ENCODE measurements at places on chromosomes 7 and 10.

DNA sequence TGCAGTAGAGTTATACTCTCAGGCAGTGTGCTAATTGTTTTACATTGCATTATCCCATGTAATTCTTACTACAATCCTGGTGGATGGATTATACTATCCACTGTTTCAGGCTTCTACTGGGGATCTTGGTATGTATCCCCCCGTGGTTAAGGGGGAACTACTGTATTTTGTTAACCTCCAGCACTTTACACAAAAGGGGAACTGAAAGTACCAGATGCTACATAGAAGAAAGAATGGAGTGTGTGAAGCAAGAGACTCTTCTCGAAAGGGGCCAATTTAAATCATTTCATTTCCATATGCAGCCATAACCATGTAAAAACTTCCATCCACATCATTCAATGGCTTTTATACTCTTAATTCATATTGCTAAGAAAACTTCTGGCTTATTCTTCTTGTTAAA is 69.4 kb downstream of the C1GALT1 start:
- DNase-seq, result no peak

GRCh38 chr10:70477661-70478162 is 855 bp upstream of the PALD1 start:
- DNase-seq, result no peak

DNA sequence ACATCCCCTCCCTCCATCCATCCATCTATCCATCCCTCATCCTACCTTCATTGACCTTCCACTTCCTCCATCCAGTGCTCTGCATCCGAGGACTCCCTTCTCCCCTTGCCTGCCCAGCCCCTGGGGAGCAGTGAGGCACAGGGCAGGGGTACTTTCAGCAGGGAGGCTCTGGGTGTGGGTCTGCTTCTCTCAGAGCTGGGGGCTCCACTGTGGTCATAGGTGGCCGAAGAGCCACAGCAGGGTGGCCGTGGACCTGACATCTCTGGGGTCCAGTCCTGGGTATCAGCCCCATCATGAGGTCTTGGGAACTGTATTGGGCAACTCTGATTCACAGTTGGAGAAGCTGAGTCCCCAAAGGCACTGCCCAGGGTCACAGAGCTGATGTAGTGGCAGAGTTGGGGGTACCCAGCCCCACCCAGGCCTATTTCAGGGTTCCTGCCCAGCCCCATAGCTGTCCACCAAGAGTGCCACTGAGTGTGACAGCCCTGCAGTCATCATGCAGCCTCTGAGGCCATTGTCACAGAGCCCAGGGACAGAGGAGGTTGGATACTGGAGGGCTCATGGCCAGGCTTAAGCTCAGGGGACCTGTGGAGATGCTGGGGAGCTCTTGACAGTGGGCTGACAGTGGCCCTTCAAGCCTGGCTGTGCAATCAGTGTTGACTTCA is 35.3 kb upstream of the DPYSL4 start:
- DNase-seq, result no peak

GRCh38 chr10:14384116-14384730 is 53.5 kb upstream of the FRMD4A start:
- no peak for DNase-seq

GRCh38 chr10:62451611-62451975 is 77.4 kb downstream of the ZNF365 start:
- no peak for DNase-seq

GRCh38 chr10:11035301-11035991 is 17.8 kb downstream of the CELF2 start:
- no peak for DNase-seq

DNA sequence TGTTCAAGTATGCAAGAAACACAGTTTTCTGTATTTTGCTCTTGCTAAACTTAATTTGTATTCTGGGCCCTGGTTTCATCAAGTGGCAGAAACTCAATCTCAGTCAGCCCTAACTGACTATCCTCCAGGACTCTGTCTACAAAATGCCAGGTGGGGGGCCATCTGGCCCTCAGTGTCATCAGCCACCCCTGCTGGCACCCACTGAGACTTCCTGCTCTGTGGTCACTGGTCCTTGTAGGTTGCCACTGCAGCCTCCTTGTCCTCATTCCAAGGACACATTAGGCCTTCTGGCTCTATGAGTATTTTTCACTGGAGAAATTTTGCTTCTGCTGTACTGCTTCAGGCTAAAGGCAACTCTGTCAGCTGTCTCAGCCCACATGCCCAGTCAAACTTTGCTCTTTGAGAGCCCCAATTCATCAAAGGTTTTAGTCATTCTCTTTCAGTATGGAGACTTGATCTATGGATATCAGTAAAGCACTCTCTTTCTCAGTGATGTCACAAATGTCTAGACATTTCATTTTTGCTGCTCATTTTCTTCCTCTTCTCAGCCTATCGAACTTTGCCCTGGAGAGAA is 163.6 kb downstream of the KCND2 start:
- DNase-seq, result no peak

GRCh38 chr10:73899423-73899822 is 11.5 kb upstream of the PLAU start:
- DNase-seq, result no peak

- no peak for DNase-seq
Observed at GRCh38 chr7:27161214-27161720, 4.1 kb downstream of the HOXA9 start.

- DNase-seq, result no peak
Observed at GRCh38 chr7:82179311-82179710, 264.3 kb downstream of the CACNA2D1 start.

GRCh38 chr7:13894954-13895353 is 94.5 kb downstream of the ETV1 start:
- DNase-seq, result no peak

- DNase-seq, result no peak
Observed at GRCh38 chr7:6479067-6479466, 31.3 kb upstream of the DAGLB start.

GRCh38 chr7:156020566-156020965 is 208.3 kb upstream of the SHH start:
- no peak for DNase-seq

DNA sequence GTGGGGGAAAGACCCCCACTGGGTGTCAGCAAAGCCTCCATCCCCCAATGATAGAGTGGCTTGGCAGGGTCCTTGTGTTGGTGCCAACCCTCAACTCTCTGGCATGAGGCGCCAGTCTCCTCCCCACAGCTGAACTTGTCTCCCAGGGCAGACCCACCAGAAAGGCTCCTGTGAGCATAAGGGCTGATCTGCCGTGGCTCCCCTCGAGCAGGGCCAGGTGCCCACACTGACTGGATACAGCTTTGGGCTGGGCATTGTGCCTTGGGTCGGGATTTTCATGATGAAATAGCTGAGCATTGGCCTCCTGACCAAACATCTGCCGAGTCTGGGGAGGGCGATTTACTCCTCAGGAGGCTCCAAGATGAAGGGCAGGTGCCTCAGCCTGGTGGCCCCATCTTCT is 68.1 kb upstream of the NPTX2 start:
- DNase-seq, result no peak

GRCh38 chr7:16494551-16494950 is 29.0 kb upstream of the SOSTDC1 start:
- DNase-seq, result no peak

- no peak for DNase-seq
Observed at GRCh38 chr10:58743466-58744115, 230.9 kb downstream of the BICC1 start.

DNA sequence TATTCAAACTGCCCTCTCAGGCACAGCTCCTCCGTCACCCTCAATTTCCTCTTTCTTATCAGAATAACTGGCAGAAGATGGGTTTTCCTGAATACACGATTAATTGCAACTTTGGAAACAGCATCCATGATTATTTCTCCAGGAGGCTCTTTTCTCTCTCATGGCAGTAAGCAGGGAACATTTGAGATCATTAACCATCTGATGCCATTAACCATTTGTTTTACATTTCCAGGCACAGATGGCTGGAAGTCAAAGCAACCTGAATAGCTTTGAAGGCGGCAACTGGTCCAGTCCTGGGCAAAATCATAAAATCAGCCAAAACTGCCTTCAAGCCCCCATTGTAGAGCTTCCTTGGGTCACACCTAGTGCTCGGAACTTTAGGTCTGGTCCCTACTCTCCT is 289.5 kb upstream of the AOAH start:
- DNase-seq, result no peak

GRCh38 chr7:133310232-133310862 is 57.5 kb downstream of the EXOC4 start:
- DNase-seq, result no peak

- DNase-seq, result no peak
Observed at GRCh38 chr10:97861097-97861750, 11.6 kb downstream of the GOLGA7B start.

- no peak for DNase-seq
Observed at GRCh38 chr10:93337309-93337721, 144.8 kb downstream of the MYOF start.
